Cortex of kidney (tissue), 1 donor: ENCODE measurements at places on chromosomes 6 and 20.

DNA sequence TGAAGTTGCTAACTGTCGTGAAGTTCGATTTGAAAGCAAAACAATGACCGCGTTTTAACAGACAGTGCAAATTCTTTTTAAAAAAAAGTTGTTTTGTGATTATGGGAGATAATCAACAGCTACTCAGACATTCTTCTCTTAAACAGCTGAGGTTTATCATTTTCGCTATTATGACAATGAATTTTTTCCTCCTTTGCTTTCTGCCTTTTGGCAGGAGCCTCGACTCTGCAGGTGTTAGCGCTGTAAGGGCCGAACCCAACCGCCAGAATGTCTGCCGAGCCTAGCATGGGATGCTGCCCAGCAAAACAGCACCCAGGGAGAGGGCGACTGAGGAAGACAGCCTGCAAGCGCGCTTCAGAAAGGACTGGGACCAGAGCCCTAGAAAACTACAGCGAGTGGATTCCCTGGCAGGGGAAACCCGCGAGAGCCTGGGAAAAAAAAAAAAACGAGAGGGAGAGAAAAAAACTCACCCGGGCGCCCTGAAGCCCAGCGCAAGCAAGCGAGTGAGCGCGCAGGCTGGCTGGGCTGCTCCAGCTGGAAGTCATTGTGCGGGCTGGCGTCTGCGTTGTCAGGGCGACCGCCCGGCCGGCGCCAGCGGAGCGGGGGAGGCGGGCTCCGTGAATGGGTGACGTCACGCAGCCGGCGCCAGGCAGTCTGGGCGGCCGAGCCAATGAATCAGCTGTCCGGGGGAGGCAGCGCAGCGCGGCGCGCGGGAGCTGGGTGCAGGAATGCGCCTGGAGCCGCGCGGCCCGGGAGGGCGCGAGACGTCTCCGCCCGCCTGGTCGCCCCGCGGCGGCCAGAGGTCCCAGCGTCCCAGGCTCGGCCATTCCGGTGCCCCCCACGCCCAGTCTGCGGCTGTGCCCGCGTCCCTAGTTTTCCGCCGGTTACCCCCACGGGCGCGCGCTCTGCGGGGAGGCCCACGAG is 32.7 kb upstream of the ID4 start:
- peak; percentile 54 for DNase-seq

- DNase-seq: no peak
Measured at GRCh38 chr6:19327241-19327640, 509.9 kb upstream of the ID4 start.

- DNase-seq: no peak
Measured at GRCh38 chr20:62366370-62367135, 559 bp downstream of the LAMA5 start.

DNA sequence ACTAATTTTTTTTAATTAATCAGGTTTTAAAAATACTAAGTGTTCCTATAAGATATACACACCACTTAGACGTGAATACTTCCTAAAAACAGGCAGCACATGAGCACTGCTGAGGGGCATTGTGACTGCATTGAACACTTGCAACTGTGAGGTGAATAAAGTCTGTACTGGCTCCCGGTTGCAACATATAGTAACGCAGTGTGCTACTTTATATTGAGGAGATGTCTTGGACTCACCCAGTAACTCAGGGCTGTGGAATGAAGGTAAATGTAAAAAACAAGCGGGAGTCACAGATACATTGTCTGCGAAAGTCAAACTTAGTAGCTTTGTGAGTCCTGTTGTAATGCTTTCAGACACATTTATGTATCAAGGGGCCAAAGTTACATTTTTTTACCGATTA is 17.0 kb upstream of the HLA-A start:
- no peak for DNase-seq

GRCh38 chr6:116379764-116380163 is 9.0 kb downstream of the DSE start:
- DNase-seq: no peak

- no peak for DNase-seq
Measured at GRCh38 chr6:163123098-163123497, 291.4 kb upstream of the QKI start.

- DNase-seq: no peak
Measured at GRCh38 chr6:44806656-44807055, 419.1 kb downstream of the CDC5L start.

DNA sequence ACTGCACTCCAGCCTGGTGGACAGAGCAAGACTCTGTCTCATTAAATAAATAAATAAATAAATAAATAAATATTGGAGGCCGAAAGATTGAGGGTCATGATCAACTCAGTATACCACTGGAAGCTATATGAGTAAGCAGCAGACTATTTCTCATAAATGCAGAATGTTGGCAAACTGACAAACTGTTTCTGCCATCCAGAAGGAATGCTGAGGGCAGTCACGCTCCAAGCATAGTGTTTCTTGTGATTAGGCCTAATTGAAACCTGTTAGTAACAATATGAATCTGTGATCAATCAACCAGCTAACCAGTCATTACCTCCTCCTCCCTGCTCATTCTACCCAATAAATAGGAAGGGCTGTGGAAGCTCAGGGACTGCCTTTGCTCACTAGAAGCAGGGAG is 15.2 kb upstream of the KCNK15 start:
- no peak for DNase-seq

DNA sequence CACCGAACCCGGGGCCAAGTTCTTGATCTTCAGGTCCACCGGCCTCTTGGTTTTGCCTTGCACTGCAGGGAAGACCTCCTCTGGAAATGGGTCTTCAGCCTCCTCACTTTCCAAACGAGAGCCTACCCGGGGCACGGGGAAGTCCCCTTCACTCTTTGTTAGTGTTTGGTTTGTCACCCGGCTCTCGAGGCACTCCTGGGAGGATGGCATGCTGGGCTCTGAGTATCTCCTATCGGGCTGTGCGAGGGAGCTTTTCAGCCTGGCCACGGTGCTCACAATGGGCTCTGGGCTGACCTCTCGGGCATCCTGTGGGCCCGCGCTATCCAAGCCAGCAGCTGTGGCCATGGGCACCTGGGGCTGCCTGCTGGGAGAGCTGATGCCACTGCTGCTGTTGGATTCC is 8.1 kb downstream of the TAGAP start:
- no peak for DNase-seq

DNA sequence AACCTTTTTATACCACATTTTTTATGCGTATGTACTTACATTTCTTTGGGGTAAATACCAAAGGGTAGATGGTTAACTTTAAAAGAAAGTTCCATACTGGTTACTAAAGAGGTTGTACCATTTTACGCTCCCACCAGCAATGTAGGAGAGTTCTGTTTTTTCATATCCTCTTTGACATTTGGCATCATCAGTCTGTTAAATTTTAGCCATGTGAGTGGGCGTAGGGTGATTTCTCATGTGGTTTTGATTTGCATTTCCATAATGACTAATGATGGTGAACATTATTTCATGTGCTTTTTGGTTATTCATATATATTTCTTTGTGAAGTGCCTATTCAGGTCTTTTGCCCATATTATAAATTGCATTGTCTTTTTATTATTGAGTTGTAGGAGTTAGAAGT is 194.2 kb downstream of the PRL start:
- DNase-seq: no peak

GRCh38 chr20:7207186-7207798 is 439.8 kb downstream of the BMP2 start:
- no peak for DNase-seq

GRCh38 chr6:33861722-33862121 is 57.9 kb upstream of the MLN start:
- DNase-seq: no peak

DNA sequence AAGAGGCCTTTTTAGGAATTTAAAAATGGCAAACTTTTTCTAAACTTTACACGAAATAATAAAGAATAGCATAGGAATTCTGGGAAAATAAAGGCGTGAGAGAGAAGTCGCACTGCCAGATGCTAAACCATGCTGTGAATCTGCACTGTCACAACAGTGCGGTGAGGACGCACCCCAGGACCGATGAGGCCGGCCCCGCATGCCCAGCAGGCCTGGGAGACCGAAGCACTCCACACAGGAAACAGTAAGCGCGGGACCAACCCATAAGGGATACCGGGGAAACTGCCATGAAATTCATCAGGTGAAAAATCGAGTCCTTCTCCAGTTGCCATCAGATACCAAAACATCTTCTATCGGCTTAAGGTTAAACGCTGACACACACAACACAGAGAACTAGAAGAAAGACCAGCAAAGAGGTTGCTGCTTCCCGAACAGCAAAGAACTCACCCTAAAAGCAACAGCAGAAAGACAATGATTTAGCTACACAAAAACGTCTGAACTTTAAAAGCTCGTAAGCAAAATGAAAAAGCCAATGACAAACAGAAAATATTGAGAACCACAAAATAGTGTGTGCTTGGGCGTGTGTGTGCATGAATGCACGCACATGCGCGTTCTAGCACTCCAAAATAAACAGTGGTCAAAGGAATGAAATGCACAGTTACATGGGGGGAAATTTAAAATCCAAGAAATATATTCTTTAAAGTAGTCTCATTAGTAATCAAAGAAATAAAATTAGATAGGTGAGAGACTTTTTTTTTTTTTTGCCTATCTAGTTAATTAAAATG is 15.4 kb downstream of the RAMACL start:
- no peak for DNase-seq

DNA sequence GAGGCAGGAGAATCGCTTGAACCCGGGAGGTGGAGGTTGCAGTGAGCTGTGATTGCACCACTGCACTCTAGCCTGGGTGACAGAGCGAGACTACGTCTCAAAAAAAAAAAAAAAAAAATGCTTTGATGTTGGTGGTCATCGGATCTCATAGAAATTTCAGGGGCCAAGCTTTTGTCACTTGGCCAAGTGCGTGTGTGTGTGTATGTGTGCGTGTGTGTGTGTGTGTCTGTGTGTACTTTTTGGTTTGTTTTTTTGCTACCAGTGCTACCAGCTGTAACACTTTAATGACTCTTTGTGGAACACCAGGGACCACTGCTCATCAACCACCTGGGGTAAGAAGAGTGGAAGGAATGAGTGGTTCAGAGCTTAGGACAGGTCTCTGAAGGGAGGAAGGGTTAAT is 49.7 kb downstream of the TRAF3IP2 start:
- no peak for DNase-seq

GRCh38 chr20:18904192-18904591 is 90.6 kb downstream of the SCP2D1 start:
- no peak for DNase-seq

DNA sequence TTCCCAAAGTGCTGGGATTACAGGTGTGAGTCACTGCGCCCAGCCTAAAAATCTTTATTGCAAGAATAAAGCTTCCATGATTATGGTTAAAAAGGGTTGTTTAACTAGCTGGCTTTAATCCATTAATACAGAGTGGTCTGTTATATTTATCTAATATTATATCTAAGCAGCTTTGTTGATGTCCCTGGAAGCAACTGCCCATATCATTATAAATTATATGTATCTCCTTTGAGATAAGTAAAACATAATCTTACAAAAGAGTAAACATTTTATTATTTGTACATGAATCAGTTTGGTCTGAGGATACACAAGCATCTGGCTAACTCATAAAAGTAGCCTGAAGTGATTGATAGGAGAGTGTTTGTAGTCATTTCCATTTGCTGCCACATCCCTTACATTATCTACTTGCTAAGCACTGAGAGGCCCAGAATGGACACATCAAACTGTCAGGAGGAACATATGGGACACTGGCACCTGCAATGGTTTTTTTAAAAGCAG is 46.9 kb downstream of the TRAF3IP2 start:
- DNase-seq: no peak

GRCh38 chr6:114000069-114000468 is 29.1 kb upstream of the HDAC2 start:
- DNase-seq: no peak

- DNase-seq: no peak
Measured at GRCh38 chr6:20159781-20160540, 52.3 kb downstream of the MBOAT1 start.

DNA sequence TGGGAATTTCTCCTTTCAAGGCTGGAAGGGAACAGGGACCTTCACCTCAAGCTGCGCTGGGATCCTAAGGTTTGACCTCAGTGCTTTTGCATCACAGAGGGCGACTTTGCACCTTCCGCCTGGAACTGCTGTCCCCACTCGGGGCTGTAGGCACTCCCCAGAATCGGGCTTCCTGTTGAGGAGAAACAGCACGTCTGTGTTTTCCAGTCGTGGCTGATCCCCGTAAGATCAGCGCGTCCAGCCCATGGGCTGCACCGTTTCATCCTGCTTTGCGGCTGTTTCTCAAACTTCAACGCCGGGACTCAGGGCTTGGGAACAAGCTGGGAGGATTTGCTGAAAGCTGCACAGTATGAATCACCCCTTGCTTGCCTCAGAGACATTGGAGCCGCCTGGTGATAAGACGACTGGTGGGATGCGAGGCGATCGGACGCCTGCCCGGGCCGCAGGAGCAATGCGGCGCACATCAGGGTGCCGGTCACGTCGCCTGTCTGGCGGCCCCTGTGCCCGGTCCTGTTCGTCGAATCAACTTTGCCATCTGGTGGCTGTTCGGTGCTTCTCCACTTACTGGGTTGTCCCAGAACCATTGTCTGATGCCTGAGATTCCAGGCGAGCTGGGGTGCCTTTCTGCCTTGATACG is 53.6 kb upstream of the FRMD1 start:
- DNase-seq: no peak

DNA sequence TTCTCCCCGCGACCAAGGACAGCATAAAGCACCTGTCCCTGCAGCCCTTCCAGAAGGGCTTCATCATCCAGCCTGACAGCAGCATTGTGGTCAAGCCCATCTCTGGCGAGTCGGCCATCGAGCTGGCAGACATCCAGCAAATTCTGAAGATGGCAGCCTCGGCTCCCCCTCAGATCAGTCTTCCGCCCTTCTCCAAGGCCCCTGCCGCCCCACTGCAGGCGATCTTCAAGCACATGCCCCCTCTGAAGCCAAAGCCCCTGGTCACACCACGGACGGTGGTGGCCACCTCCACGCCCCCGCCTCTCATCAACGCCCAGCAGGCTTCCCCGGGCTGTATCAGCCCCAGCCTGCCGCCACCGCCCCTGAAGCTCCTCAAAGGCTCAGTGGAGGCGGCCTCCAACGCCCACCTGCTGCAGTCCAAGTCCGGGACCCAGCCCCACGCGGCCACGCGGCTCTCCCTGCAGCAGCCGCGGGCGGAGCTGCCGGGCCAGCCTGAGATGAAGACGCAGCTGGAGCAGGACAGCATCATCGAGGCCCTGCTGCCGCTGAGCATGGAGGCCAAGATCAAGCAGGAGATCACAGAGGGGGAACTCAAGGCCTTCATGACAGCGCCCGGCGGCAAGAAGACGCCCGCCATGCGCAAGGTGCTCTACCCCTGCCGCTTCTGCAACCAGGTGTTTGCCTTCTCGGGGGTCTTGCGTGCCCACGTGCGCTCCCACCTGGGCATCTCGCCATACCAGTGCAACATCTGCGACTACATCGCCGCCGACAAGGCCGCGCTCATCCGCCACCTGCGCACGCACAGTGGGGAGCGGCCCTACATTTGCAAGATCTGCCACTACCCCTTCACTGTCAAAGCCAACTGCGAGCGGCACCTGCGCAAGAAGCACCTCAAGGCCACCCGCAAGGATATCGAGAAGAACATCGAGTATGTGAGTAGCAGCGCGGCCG is 83.3 kb downstream of the SSR1 start:
- no peak for DNase-seq

- no peak for DNase-seq
Measured at GRCh38 chr20:63309261-63310071, 16.5 kb downstream of the COL20A1 start.

DNA sequence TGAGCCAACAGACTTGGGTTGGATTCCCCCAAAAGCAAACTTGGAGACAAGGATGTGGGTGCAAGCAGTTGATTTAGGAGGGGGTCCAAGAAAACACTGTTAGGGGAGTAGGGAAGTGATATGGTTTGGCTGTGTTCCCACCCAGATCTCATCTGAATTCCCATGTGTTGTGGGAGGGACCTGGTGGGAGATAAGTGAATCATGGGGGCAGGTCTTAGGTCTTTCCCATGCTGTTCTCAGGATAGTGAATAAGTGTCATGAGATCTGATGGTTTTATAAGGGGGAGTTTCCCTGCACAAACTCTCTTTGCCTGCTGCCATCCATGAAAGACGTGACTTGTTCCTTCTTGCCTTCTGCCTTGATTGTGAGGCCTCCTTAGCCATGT is 542.6 kb downstream of the DHX35 start:
- no peak for DNase-seq
